Gastroesophageal sphincter (tissue), 4 donors: ENCODE measurements at places on chromosomes 2 and 18.

- no peak for ATAC-seq
These were observed 36.5 kb downstream of the MYO3B start for GRCh38 chr2:170214309-170214948.

GRCh38 chr18:22701326-22701725 is 231.8 kb upstream of the RBBP8 start:
- no peak for ATAC-seq

- no peak for ATAC-seq
These were observed 683 bp upstream of the DNAJC27 start for GRCh38 chr2:24972315-24972961.

- ATAC-seq = no peak
These were observed 678 bp upstream of the OTX1 start for GRCh38 chr2:63049970-63050333.

DNA sequence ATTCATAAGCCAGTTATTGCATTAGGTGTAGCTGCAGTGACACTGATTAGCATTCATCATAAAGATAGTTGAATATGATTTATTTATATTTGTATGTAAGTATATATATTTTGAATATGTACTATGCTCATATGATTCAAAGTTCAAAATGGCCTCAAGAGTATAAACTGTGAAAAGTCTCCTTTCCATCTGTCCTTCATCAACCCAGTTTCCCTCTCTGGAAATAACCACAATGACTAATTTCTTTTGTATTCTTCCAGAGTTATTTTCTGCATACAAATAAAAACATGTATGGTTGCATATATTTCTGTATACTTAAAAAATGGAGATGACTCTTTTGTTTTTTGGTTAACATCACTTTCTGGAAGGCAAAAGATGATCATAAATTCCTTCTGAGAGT is 95.2 kb downstream of the CAMKMT start:
- ATAC-seq = no peak

GRCh38 chr2:74882299-74882687 is 48.4 kb downstream of the HK2 start:
- ATAC-seq = no peak

GRCh38 chr2:216151313-216152025 is 42.3 kb downstream of the XRCC5 start:
- no peak for ATAC-seq

DNA sequence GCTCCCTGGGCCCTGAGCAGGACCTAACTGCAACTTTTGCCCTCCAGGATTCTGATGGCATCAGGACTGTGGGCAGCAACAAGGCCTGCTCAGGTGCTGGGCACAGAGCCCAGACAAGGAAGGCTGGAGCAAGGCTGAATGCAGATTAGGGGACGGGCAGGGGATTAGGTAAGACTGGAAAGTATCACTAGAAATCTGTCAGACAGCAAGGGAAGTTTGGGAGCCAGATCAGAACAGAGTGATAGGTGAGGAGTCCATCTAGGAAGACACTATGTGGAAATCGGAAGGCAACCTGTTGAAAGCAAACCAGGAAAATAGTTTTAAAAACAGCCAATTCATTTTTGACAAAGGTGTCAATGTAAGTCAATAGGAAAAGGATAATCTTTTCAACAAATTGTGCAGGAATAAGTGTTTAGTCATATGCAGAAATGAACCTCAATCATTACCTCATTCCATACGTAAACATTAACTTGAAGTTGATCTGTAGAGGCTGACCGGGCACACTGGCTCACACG is 56.4 kb upstream of the STPG4 start:
- ATAC-seq = no peak

GRCh38 chr2:74554820-74555531 is 456 bp downstream of the DOK1 start:
- ATAC-seq = peak; percentile 55

- ATAC-seq = no peak
These were observed 194.2 kb upstream of the MEX3C start for GRCh38 chr18:51391731-51392130.

DNA sequence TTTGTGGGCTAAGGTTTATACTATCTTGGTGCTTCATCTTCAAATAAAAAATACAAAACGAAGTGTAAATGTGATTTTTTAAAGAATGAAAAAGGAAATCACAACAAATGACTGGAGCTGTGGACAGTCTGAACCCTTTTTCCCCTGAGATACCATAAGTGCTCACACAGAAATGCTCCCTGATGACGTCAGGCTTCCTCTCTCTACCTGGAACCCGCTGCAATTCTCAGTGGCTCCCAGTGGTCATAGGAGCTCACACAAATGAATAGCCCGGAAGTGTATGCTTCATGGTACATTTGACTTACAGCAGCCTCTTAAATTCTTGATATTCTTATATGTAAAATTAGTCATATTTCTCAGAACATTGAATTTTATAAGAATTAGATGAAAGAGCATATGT is 249.7 kb upstream of the GYPC start:
- ATAC-seq = no peak

DNA sequence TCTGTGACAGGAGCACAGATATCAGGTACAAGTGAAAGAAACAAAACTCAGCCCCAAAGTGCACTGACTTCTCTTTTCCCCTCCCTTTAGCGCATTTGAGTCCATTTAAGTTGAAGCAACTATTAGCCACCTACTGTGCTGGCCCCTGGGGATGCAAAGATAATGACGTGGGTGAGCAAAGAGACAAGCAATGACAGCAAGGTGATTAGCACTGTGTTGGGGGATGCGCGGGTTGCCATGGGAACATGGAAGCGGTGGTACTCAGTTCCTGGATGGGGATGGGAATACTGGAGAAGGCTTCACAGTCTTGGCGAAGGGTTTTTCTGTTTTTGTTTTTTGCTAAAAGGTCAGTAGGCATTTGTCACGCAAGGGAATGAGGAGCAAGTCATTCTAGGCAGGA is 205.8 kb downstream of the LDLRAD4 start:
- no peak for ATAC-seq

- no peak for ATAC-seq
These were observed 116.0 kb downstream of the SETBP1 start for GRCh38 chr18:44796429-44797428.

DNA sequence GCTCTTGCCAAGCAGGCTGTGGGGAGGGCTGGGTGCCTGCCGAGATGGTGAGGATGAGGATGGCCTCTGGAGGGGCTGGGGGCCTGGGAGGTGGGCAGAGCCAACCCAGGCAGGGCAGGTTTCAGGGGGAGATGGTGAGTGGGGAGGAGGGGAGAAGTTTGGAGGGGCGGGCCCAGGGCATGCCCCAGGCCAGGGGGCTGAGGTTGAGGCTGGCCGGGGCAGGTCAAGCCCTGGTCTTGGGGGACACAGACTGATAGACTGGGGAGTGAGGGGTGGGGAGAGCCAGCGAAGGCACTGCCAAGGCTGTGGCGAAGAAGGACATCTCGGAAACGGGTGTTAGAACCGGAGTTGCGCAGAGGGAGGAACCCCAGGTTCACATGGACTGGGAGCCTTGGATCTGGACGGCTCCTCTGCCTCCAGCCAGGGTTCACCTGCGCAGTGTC is 12.6 kb downstream of the CAPN10 start:
- ATAC-seq = no peak

- ATAC-seq = peak; percentile 36
These were observed 71.3 kb upstream of the NRXN1 start for GRCh38 chr2:51103205-51103604.

DNA sequence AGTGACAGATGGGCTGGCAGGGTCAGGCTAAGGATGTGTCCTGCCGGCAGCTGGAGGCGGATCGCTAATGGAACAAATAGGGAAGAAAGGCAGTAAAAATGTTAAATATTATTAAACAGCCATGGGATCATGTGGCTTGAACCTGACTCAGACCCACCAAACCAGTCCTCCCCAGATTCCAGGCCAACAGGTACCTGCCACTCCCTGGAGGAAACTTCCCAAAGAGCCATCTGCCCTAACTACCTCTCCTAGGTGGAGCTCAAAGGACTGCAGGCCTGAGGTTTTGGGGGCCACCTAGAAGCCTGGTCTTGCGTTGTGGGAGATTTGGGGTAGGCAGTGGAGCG is 34.3 kb downstream of the CIB4 start:
- ATAC-seq = no peak

DNA sequence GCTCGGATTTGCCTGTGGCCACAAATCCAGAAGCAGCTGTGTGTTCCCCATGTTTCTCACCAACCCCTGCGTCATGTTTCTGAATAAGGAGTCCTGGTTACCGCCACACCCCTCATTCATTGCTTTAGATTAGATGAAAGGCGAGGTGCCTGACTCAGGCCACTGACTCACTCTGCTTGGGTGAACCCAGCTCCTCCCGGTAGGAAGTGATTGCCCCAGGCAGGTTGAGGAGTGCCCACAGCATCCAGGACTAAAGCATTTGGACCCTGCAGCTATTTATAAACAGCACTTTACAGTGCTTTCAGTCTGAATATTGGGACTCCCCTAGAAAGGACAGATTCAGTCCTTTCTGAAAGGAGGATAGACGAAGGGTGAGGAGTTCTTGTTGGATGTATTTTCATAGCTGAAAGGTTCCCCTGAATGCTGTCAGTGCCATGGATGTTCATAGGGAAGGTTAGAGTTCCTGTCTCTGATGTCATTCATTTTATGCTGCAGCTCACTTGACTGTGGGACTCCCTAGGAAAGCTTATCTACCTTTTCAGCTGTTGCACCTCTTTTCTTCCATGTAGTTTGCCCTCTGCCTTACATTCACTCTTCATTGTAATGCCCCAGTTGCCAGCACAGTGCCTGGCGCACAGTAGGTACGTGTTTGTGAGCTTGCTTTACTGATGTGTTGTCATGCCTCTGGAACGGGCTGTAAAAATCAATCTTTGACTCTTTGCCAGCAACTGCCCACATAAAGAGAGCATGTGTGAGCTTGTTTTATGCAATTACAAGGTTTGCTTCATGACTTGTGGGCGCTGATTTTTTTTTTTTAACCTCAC is 14.9 kb downstream of the ITGA6 start:
- ATAC-seq = peak; percentile 62

DNA sequence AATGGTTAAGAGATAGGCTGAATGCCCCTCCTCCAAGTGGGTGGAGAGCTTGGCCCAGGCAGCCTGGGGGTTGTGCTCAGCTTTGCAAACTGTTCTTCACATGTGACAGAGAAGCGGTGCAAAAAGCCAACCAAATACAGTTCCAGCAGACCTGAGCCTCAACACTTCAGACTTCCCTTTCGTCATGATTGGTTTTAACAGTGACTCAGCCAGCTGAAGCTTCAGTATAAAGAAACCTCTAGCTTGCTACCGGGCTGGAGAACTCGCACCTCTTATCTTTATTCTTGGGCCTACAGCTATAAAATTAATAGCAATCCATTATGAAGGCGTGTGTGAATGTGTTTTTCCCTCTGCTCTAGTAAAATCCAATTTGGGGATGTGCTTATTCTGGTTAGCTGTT is 20.0 kb downstream of the SETBP1 start:
- ATAC-seq = peak; percentile 69

- no peak for ATAC-seq
These were observed 60.7 kb upstream of the HDAC4 start for GRCh38 chr2:239461291-239462190.

- ATAC-seq = no peak
These were observed 19.4 kb upstream of the KCNF1 start for GRCh38 chr2:10892316-10892715.

GRCh38 chr2:38497670-38498037 is 105.1 kb downstream of the HNRNPLL start:
- no peak for ATAC-seq

- ATAC-seq = no peak
These were observed 45.1 kb upstream of the ZBTB7C start for GRCh38 chr18:48454261-48454757.

DNA sequence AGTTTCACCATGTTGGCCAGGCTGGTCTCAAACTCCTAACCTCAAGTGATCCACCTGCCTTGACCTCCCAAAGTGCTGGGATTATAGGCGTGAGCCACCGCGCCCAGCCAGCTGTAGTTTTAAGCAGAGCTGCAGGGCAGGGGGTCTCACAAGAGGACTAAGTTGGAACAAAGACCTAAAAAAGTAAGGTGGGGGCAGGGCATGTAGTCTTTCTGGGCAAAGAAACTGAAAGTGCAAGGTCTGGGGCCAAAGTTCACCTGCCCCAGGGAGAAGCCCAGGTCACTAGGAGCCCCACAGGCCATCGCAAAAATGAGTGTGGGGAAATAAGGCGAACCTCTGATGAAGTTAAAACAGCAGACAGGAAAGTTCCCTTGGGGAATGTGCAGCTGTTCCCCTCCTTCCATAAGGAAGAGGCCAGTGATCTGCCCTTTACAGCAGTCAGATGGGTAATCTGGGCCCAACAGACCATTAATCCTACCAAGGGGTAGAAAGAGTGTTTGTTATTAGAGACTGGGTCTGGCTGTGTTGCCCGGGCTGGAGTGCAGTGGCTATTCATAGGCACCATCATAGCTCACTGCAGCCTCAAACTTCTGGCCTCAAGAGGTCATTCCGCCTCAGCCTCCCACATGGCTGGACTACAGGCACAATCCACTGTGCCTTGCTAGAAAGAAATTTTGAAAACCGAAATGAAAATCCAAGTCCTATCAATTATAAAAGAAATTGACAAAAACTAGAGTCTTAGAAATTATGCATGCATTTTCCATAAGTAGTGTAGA is 2.8 kb downstream of the SCLY start:
- no peak for ATAC-seq

GRCh38 chr2:216292886-216293301 is 79.4 kb downstream of the MARCHF4 start:
- ATAC-seq = no peak

DNA sequence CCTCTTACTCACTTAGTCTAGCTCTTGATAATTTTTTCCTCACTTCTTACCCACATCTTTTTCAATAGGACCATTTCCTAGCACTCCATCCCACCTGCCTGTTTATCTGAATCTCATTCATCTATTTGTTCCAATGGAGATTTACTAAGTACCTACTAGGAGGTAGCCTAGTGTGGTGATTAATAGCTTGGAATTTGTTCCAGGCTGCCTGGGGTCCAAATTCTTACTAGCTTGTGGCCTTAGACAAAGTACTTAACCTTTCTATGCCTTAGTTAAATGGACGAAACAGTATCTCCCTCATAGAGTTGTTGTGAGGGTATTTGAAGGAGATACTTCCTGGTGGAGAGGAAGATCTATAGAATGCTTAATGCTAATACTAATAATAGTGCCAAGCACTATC is 42.9 kb upstream of the SERTAD2 start:
- no peak for ATAC-seq

- ATAC-seq = no peak
These were observed 1452.2 kb upstream of the ACVR2A start for GRCh38 chr2:146392631-146393030.

GRCh38 chr2:188919824-188920223 is 54.3 kb upstream of the COL3A1 start:
- ATAC-seq = no peak

GRCh38 chr2:77778917-77779316 is 256.7 kb upstream of the LRRTM4 start:
- ATAC-seq = no peak

DNA sequence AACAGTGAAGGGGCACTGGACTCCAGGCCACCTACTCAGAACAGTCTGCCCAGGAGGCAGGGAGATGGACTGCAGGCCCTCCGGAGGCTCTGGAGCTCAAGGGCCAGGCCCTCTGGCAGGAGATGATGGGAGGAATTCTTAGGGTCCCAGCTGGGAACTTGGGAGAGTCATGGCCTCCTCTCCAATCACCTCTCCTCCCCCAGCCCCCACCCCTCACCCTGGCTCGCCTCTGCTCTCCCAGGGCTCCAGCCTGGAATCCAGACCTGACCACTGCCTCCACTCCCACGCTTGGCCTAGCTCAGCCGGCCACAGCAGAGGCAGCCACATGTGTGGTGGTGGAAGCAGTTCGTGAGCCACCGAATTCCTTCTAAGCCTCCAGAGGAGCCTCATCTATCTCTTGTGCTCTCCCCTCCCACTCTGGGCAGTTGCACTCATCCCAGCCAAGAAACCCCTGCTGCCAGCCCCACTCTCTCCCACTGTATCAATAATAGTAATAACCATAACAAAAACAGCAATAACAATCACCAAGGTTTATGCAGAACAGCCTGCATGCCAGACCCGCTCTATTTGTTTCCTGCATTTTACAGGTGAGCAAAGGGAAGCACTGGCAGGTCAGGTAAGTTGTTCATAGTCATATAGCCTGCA is 67.4 kb downstream of the TNS1 start:
- no peak for ATAC-seq
